ENCODE measurements at places on chromosomes 7 and 10.

- DNase-seq, result no peak
Measured at GRCh38 chr7:1452205-1452604, 7.1 kb downstream of the MICALL2 start.

DNA sequence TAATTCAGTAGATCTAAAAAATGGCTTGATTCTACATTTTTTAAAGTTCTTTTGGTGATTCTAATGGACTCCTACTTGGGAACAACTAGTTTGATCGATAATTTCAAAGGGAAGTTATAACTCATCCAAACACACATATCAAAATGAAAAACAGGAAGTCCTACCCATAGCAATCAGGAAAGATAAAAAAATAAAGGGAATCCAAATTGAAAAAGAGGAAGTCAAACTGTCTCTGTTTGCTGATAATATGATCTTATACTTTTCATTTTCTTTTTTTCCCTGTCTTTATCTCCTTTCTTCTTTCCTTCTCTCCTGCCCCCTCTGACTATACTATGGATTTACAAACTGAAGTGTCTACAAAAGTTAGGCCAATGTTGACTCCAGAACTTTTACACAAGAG, 118.8 kb downstream of the IQUB start:
- DNase-seq, result no peak

GRCh38 chr7:105036217-105037168, 22.5 kb downstream of the KMT2E start:
- DNase-seq, result no peak

GRCh38 chr10:58854811-58855210, 321.6 kb upstream of the PHYHIPL start:
- no peak for DNase-seq

GRCh38 chr7:1601956-1602355, 32.1 kb upstream of the PSMG3 start:
- DNase-seq, result no peak

DNA sequence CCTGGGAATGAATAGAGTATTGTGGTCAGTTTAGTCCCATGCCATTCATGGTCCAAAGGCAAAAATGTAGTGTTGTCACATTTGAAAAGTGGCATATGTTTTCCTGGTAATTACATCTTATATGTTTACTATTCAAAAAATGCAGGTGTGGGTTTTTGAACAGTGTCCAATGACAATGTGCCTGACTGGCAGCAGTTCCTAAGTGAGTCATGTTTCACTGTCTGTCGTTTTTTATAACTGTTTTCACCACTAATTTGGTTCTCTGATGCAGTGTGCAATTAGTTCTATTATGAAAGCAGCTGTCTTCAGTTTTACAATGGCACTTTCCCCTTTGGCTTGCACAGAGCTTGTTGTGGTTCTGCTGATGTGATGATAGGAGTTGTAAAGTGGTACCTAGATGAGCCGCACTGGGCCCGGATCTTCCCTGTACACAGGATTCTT, 162.3 kb downstream of the SEM1 start:
- DNase-seq, result no peak

- peak; percentile 88 for DNase-seq
Measured at GRCh38 chr10:78972160-78972946, 96.4 kb upstream of the ZMIZ1 start.

GRCh38 chr10:6227346-6227745, 24.6 kb downstream of the PFKFB3 start:
- DNase-seq, result no peak

- no peak for DNase-seq
Measured at GRCh38 chr7:122064971-122065370, 79.1 kb downstream of the AASS start.

GRCh38 chr7:82235713-82236112, 207.9 kb downstream of the CACNA2D1 start:
- no peak for DNase-seq

GRCh38 chr10:75040576-75040975, 70.9 kb upstream of the SAMD8 start:
- no peak for DNase-seq

- DNase-seq, result no peak
Measured at GRCh38 chr10:71770789-71771188, 2.5 kb downstream of the VSIR start.

GRCh38 chr7:136386876-136387275, 409.7 kb upstream of the MTPN start:
- no peak for DNase-seq

GRCh38 chr10:121667948-121668313, 69.7 kb upstream of the FGFR2 start:
- DNase-seq, result no peak

DNA sequence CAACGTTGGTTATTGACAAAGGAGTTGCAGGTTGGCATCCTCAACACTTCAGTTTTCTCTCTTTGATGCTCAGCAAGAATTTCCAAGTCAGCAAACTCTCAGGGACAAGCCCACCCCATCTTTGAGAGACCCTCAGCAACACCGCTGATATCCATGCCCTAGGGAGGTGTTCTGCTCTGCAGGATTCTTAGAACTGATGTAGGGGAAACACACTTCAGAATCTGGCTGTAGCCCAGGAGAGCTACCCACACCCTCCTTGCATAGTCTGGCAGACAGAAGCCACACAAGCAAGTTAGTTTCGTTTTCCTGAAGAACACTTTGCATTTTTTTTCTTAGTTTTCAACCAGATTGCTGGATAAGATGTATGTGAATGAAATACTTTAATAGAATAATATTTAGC, 822 bp downstream of the SAMD9L start:
- no peak for DNase-seq

DNA sequence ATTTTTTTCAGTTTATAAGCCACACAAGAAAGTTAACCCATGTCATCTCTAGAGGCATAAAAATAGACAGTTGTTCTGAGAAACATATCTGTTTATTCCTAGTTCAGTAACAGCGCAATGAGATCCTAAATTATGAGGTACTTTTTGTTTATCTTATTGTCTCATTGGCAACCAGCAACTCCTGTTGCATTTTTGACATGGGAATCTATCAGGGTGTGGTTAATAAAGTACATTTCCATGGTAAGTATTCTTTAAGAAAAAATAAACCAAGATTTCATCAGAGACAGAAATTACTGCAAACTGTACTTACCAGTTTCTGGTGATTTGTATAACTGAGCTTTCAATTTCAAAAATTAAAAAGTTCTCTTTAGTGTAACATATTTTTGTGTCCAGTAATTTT, 9.0 kb downstream of the FAS start:
- DNase-seq, result no peak

GRCh38 chr7:1536743-1537534, 6.4 kb downstream of the MAFK start:
- DNase-seq, result no peak

DNA sequence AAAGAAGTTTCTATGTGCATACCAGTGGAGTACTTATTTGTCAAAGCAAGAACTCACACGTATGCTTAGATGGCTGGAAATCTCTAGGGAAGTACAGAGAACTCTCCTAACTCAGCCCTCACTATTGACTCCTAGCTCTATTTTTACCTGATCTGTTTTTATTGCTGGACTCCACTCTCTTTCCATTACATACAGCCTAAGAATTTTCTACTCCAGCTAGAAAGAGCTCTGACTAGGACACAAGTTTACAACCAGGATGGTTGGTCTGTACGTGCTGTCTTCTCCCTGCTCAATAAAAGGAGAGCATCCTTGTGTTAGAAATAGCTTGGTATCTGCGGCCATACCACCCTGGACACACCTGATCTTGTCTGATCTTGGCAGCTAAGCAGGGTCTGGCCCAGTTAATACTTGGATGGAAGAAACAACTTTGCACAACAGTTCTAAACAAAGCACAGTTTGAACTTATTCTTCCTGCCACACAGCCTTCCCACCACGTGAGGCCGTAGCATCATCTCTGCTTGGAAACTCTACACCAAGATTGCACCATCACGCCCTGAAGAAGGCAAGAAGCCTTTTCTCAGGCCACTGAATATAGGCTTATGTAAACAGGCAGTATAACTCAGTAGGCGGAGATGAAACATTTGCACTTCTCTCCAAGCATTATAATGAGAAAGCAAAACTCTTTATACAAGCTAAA, 50.7 kb downstream of the KCNMA1 start:
- no peak for DNase-seq

DNA sequence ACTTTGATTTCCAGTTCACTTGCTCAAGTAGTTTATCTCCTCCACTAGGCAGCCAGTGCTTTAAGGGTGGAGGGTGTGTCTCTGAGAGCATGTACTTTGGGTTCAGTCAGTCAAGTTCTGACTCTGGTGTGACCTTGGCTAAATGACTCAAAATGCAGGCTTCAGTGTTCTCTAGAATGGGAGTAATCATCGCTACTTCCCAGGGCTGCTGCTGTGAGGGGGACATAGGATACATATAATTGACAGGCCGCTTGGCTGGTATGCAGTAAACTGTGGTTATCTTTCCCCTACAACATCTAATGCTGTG, 3.5 kb downstream of the PTPRE start:
- no peak for DNase-seq

GRCh38 chr10:1563028-1563427, 174.3 kb downstream of the ADARB2 start:
- no peak for DNase-seq

- DNase-seq, result no peak
Measured at GRCh38 chr7:74587435-74588126, 69.9 kb upstream of the GTF2I start.

DNA sequence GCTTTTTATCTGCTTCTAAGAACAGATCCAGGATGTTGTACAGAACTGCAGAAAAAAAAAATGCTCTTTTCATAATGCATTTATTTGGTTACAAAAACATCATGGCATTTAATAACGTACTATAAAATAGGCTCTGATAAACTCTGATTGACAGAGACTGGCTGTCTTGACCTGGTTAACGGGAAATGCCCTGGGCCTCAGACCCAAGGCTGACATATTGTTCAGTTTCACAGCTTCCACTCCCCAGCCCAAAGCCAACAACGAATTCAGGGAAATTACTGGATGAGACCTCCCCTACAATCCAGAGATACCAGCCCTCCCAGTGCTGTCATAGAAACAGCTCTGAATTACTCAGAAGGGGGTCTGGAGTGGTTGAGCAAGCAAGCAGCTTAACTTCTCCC, 260.1 kb downstream of the CREB5 start:
- no peak for DNase-seq

GRCh38 chr7:34567906-34568305, 90.1 kb upstream of the NPSR1 start:
- DNase-seq, result no peak

DNA sequence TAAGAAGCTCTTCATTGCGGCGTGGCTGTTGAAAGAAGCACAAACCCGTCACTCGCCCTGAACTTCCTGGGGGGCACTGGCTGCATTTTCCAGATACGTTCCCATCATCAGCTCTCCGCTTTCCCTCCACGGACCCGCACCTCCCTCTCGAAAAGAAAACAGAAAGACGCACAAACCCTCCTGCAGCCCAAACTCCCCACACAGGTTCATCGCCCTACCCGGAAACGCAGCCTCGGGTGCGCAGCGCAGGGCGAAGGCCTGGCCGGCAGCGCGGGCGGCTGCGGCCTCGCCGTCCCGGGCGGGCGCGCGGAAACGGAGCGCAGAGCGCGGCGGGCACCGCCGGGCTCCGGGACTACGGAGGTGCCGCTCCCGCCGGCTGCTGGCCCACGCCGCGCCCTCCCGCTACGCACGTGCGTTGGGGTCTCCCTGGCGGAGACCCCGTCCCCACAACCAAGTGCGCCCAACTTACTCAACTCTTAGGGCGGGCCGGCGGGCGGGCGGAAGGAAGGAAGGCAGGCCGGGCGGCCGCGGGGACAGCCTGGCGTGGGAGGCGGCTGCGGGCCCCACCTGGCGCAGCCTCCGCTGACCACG, 822 bp downstream of the ZNF800 start:
- no peak for DNase-seq

GRCh38 chr10:35194906-35195305, 68.3 kb downstream of the CREM start:
- no peak for DNase-seq

GRCh38 chr10:111203615-111204014, 126.8 kb downstream of the ADRA2A start:
- no peak for DNase-seq

DNA sequence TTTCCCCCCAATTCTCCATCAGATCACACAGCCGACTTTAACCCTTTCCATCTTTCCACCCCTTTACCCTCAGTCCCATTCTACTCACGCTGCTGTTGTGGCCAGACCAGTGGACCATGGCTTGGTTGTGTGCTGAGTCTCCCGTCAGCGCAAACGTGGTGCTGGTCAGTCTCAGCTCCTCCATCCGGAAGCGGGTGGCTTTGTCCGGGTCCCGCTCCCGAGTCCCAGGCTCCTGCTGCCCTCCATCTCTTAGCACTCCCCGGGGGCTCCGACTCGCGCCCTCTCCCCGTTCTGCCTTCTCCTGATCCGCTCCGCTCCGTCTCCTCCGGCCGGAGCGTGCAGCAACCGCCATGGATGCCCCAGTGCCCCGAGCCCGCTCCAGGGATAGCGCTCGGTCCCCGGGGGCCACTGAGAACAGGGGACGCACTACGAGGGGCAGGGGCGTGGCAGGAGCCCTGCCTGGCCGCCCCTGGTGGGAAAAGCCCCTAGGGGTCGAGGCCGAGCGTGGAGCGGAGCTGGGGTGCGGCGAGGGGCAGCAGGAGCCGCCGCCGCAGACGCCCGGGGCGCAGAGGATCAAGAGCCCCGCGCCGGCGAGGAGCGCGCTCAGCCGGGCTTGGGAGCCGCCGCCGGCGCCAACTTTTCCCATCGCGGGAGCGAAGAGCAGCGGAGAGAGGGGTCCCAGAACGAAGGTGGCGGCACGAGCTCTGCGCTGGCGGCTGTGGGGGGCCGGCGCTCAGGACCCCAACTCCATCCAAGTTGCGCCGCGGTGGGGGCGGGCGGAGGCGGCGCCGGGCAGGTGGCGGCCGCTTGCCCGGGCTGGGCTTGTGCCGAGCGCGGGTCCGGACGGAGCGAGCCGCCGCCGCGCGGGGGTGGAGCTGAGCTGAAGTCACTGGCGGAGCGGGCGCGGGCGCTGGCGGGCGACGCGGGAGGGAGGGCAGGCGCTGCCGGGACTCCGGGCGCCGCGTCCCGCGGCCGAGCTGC, at the start of gene SORCS1:
TSS of gene SORCS1 (minus strand) at position 826 of the 981 bp plus-strand sequence.
- DNase-seq, result peak; percentile 9

DNA sequence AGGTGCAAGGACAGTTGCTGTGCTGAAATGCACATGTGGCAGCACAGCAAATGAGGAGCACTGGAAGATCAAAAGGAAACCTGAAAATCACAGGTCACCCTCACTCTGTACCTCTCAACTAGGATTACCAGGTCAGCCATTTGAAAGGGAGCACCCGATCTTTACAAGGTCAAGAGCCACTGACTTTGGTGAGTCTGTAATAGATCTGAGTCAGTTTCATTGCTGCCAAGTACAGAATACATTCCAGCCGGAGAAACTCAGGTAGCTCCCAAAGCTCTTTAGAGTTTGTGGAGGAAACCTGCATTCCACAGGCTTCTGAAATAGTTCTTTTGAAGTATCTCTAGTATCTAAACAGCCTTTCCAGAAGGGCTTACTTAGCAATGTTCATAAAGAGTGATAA, 217.5 kb downstream of the SNX13 start:
- DNase-seq, result no peak

- DNase-seq, result no peak
Measured at GRCh38 chr10:78817361-78817760, 251.4 kb upstream of the ZMIZ1 start.

All from amygdala (tissue), 56 donors.